ENCODE measurements at places on chromosomes 6 and 20.

GRCh38 chr20:63831993-63832686 is 1.1 kb upstream of the ZBTB46 start:
- no peak for DNase-seq

- no peak for DNase-seq
Observed at GRCh38 chr6:1313384-1313766, 1.5 kb downstream of the FOXQ1 start.

DNA sequence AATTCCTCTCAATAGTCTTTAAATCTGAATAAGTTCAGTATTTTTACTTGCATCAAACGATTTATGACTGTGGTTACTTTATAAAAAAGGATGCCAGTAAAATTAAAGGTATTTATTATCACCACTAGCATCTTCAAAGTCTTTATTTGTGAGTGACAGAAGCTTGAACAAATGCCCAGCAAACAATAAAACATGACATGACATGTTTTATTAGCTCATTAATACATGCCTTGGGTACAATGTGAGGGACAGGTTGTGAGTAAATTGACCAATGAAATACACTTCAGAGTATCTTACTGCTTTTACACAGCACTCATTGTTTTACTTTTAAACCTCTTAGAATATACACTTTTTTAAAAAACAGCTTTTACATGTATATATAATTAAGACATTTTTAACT is 113.4 kb upstream of the BEND3 start:
- no peak for DNase-seq

DNA sequence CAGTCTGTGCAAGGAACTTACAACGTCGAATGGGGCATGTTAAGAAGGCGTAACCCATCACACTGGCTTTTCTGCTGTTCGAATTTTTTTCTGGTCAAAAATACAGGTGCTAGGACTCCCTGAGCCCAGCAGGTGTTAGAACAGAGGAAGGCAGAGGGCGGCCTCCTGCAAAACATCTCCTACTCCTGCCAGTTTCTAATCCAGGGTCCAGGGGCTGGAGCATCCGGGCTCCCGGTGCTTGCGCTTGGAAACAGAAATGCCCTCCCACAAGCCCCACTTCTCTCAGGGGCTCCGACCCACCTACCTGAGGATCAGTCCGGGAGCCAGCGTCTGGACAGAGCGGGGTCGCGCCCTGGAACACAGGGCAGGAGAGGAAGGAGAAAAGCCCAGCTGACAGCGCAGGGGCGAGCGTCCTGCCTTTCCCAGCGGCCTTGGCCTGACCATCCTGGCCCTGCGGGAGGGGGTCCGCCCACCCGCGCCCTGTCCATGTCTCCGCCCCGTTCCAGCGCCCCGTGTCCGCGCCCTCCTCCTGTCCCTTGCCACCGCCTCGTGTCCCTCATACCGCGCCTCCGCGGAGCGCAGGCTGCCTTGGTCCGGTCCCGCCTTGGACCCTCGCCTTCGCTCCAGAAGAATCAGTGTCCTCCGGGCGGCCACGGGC is 14.8 kb upstream of the LPA start:
- no peak for DNase-seq

- no peak for DNase-seq
Observed at GRCh38 chr6:109429496-109429895, 10.9 kb downstream of the PPIL6 start.

- no peak for DNase-seq
Observed at GRCh38 chr20:31841928-31842327, 3.5 kb downstream of the FOXS1 start.

- DNase-seq = no peak
Observed at GRCh38 chr20:37342231-37343177, 3.4 kb upstream of the SRC start.

DNA sequence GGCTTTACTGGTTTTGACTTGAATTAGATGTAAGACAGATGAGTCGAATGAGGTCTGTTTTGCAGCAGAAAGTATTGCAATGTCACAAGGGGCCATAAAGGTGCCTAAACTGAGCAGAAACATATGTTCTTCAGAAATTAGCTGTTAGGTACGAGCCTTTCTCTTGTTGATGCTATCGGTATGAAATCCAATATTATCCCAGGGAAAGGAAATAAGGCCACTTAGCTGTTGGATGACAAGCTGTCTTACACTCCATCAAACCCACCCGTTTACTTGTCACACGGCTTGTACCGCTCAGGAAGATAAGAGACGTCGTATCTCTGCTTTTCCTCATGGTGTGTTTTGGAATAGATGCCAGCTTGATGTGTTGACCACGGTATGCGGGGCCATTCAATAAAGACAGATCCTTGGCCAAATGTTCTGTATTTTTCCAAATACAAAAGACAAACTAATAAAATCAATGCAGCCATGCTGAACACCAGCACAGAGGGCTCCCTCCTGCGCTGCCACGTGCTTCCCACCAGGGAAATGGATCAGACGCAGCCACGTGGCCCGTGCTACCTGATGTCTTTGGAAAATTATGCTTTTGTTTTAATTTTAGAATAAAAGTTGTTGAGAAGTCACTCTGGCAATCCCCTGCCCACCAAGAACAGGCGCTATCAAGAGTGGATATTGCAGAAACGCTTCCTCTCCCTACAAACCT is 255.9 kb upstream of the SULF2 start:
- DNase-seq = no peak

DNA sequence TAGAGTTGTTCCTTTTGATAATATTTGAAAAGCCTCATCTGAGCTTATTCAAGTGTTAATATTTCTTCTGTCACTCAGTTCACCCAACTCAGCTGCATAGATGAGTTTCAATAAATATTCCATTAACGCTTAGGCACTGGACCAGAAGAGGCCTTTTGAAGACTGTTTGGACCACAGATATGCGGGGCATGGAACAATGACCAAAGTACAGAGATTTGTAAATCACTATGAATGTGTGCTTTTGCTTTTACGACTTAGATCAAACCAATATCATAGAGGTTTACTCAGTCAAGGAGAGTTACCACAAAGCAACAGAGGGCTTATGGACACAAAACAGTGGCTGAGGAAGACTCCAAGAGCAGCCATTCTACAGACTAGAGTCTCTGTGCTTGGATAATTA is 99.9 kb downstream of the RTN4IP1 start:
- no peak for DNase-seq

GRCh38 chr20:59611286-59611685 is 6.9 kb downstream of the PHACTR3 start:
- DNase-seq = no peak

DNA sequence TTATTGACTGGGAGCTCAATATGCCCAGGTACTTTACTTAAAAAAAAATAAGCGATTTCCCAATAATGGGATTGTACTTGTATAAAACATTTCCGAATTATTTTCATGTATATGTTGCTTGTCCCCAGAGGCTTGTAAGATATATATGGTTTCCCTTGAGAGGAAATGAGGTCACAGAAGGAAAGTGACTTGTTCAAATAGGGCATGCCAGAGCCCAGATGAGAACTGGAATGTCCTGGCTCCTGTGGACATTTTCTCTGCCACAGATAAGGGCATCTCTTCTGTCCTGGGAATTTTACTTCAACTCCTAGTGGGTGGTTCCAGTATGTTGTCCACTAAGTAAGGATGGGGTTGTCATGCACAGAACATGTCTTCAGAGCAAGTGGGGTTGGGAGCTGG is 63.0 kb downstream of the LYRM2 start:
- DNase-seq = no peak

- peak; percentile 67 for DNase-seq
Observed at GRCh38 chr20:2840967-2841531, 504 bp downstream of the VPS16 start.

DNA sequence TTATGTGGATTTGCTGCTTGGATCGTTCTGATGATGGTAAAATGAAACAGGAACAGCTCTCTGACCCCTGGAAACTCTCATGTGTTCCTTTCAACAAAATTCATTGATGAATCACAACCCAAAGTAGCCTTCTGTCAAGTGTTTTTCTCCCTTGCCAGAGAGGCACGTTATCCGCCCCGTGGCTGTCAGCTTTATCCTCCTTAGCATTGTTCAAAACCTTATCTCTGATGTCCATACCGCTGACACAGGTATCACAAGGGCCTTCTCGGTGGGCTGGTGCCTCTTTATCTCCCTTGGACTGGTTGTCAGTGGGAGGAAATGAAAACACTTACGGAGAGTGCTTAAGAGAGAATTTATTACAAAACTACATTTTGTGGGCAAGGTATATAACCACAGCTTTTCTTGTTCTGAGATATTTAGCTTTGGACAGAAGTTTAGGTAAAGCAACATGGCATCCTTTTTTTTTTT is 84.9 kb downstream of the TIAM2 start:
- no peak for DNase-seq

GRCh38 chr20:63274381-63275228 is 2.0 kb downstream of the ARFGAP1 start:
- no peak for DNase-seq

DNA sequence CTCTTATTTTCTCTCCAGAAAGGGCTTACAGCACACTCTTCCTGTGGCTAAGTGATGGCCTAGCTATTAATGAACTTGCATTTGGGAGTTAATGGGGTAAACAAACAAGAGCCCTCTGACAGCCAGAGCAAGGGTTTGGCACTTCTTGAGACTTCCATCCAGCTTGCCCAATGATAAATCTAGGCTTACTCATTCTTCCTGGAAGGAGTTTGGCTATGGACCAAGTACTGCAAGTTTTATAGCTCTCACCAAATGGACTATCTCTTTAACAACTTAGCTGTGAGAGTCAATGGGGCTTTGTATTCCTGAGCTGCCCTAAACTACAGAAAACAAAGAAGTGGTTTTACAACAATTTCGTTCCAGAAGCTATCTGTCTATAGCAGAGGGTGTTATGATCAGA is 16.7 kb upstream of the PI3 start:
- DNase-seq = no peak

Data from GM10248 (cell line).